ENCODE measurements at places on chromosomes 5 and 9.

- DNase-seq: no peak
Measured at GRCh38 chr5:150442699-150443080, 6.8 kb downstream of the RPS14 start.

GRCh38 chr5:143010351-143010750, 240.2 kb downstream of the ARHGAP26 start:
- no peak for DNase-seq

DNA sequence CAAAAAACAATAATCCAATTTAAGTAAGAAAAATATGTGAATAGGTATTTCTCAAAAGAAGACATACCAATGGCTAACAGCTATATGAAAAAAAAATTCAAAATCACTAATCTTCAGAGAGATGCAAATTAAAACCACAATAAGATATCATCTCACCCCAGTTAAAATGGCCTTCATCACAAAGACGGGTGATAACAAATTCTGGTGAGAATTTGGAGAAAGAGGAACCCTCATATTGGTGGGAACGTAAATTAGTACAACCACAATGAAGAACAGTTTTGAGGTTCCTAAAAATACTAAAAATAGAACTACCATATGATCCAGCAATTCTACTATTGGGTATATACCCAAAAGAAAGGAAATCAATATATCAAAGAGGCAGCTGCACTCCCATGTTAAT, 94.3 kb downstream of the TMEM167A start:
- no peak for DNase-seq

DNA sequence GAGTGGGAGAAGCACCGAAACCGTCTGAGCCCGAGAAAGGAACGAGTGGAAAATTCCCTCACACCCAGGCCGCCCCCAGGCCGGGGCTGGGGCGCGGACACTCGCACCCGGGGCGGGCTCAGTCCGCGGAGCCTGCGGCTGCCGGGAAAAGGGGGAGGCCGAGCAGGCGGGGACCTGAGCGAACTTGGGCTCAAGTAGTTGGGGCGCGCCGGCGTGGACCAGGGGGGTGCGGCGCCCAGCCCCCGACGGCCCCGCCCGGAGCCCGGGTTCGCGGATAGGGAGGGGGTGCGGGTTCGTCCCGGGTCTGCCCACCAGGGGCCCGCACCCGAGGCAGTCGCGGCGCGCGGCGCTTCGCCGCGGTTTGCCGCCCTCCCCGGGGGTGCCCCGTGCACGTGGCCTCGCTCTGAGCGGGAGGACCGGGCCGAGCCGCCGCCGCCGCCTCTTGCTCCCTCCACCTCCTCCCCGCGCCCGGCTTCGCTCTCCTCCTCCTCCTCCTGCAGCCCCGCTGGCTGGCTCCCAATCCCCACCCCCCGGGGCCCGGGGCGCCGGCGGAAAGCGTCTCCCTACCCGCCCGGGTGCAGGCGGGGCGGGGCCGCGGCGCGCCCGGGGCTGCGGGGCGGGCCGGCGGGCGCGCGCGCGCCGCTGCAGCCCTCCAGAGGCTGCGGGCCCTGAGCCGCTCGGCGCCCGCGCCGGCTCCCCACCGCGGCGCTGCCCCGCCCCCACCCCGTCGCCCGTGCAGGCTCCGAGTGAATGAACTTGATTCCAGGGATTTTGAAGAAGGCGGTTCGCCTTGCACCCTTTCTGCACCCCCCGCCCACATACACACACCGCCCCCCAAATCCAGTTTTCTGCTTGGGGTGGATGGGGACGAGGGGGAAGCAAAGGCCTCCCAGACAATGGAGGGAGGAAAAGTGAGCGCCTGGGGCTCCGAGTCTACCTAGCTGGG, 1.3 kb upstream of the NFIB start:
- DNase-seq: no peak

- no peak for DNase-seq
Measured at GRCh38 chr9:114397219-114397847, 9.6 kb upstream of the AKNA start.

DNA sequence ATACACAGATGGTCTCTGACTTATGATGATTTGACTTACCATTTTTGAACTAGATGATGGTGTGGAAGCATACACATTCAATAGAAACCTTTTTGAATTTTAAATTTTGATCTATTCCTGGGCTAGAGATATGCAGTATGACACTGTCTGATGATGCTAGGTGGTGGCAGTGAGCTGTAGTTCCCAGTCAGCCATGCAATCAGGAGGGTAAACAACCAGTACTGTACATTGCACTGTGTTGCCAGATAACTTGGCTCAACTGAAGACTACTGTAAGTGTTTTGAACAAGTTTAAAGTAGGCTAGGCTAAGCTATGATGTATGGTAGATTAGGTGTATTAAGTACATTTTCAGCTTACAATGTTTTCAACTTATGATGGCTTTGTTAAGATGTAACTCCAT, 859.1 kb upstream of the ARRDC3 start:
- DNase-seq: no peak

GRCh38 chr5:65695162-65695755, 26.6 kb downstream of the SGTB start:
- no peak for DNase-seq

- no peak for DNase-seq
Measured at GRCh38 chr5:10839916-10840599, 79.0 kb upstream of the DAP start.

DNA sequence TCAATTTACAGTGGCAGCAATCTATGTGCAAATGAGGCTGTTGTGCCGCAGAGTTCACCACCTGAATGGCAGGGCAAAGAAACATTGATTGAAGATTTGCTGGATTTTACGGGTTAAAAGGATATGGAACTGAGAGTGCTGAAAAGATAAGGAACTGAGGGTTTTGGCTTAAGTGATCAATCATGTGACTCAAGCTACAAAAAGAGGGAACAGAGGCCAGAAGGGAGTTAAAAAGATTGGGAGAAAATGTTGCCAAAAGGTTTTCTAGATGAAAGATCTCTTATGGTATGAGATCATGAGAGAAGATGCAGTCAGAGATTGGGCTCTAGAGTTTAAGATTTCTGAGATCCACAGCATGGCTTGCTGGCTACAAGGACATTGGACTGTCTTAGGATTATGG, 7.9 kb upstream of the RIMOC1 start:
- DNase-seq: no peak

GRCh38 chr5:1651971-1652872, 128.5 kb upstream of the LPCAT1 start:
- DNase-seq: no peak

DNA sequence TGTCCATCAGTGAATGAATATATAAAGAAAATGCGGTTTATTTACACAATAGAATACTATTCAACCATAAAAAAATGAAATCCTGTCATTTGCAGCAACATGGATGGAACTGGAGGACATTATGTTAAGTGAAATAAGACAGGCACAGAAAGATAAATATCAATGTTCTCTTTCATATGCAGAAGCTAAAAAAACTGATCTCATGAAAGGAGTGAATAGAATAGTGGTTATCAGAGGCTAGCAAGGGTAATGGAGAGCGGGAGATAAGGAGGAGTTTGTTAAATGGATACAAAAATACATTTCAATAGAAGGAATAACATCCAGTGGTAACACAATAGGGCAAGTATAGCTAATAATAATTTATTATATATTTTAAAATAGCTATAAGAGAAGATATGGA, 65.0 kb downstream of the AGTPBP1 start:
- DNase-seq: no peak

GRCh38 chr5:120256376-120256775, 207.7 kb upstream of the PRR16 start:
- DNase-seq: no peak

GRCh38 chr9:90476058-90476457, 166.6 kb downstream of the DIRAS2 start:
- DNase-seq: no peak

- no peak for DNase-seq
Measured at GRCh38 chr5:135577421-135577820, 1.4 kb downstream of the CXCL14 start.

- DNase-seq: no peak
Measured at GRCh38 chr5:163608621-163609020, 103.2 kb downstream of the MAT2B start.

DNA sequence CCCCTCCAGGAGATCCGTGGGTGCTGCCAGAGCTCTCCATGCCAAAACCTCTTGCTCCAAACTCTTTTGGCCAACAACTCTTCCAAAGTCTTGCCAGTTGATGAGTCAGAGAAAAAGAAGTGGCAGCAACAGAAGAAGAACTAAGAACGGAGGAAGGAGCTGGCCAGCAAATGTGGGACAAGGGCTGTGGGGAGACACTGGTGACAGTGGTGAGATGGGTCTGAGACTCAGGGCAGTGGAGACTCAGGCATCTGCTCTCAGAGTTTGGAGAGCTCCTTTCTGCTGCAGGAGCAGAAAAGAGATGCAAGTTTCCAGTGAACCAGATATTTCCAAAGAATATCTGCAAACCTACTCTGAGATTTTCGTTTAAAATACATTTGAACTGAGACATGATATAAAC, 92.3 kb upstream of the SEMA6A start:
- DNase-seq: no peak

DNA sequence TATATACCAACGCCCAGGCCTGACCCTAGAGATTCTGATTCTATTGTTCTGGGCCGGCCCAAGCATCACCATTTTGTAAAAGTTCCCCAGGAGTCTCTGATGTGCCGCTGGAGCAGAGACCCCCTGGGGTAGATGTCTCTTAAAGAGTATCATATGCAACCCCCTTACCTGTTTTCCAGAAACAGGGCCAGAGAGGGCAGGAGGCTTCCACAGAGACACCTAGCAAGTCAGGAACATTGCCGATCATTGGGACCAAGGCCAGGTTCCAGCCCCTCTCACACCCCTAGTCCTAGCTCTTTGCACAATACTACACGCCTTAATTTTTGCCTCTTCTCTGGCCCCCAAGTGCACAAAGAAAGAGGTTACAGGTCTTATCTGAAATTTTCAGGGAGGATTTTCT, 63.8 kb downstream of the TMOD1 start:
- DNase-seq: no peak

- no peak for DNase-seq
Measured at GRCh38 chr9:70595211-70595610, 180.8 kb upstream of the KLF9 start.

DNA sequence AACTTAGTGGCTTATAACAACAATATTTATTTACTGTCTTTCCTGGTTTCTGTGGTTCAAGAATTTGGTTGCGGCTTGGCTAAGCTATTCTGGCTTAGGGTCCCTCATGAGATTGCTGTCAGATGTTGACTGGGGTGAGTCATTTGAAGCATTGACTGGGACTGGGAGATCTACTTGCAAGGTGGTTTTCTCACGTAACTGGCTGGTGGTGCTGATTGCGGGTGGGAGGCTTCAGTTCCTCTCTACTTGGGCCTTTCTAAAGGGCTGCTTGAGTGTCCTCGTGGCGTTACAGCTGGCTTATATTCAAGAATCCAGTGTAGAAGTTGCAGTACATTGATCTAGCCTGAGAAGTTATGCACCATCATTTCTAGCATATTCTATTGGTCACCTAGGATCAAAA, 218.5 kb upstream of the ELAVL2 start:
- no peak for DNase-seq

DNA sequence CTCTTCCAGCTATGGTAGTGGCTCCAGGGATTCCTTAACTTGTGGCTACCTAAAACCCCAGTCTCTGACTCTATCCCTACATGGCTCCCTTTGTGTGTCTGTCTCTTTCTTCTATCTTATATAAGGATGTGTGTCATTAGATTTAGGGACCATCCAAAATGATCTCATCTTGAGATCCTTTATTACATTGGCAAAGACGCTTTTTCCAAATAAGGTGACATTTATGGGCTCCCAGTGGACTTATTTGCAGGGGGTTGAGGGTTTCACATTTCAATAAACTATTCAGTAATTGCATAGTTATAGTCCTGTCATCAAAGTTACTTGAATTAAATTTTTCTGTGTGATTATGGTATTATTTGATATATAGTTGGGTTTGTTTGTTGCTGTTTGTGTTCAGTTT, 59.2 kb downstream of the NIPBL start:
- no peak for DNase-seq

GRCh38 chr5:177537389-177538361, 16.7 kb downstream of the FAM193B start:
- no peak for DNase-seq

- no peak for DNase-seq
Measured at GRCh38 chr9:17423681-17424011, 155.2 kb upstream of the SH3GL2 start.
